Hematopoietic multipotent progenitor cell (in vitro differentiated cells): ENCODE measurements at places on chromosomes 11 and 22. TPM values are rescaled to one million over a fixed set of nuclear protein-coding genes. Genes with fewer than 3 reads are reported as not detected.
A peak's percentile ranks its signal among the peaks of the same experiment; 100 is the strongest.

Gene RBMXL2
- total RNA-seq: under 0.01 TPM

DNA sequence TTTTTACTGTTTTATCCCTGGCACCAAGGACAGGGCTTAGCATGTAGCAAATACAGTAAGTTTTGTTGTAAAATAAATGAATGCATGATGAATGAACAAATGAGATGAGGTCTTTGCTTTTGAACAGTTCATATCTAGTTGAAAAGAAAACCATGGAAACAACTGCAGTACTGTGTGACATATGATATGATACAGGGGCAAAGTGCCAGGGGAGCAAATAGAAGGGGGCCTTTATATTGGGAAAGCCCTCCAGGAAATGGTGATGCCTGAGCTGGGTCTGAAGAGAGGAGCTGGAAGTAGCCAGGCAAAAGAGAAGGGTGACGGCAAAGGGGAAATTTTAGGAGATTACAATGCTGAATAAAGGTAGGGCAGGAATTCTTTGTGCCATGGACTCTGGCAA, 63.8 kb upstream of the UCP3 start:
- no peak for DNase-seq

Gene MEI1
- 16.2 TPM for total RNA-seq

DNA sequence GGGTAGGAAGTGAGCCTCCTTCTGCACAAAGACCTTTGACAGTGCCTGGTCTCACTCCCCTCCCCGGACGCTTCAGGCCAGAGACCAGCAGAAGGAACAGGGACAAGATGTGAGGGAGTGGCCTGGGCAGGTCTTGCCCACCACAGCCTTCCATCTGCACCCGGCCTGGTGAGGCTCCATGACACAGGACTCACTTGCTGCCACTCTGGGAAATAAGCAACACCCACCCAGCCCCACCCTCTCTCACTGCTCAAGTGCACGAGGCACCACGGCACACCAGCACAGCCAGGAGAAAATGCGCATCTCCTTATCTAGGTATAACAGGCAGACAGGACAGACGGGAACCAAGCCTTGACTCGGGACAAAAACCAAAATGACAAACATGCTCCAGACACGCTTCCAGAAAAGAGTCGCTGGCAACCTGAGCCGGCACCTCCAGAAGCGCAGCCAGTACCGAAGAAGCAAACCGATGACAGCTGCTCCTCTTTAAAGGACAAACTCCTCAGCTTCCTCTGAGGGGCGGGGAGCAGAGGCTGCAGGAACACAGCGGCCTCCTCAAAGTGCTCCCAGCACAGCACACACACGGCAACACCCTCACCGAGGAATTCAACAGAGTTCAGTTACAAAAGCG, 41.7 kb downstream of the BRD1 start:
- no peak for DNase-seq

DNA sequence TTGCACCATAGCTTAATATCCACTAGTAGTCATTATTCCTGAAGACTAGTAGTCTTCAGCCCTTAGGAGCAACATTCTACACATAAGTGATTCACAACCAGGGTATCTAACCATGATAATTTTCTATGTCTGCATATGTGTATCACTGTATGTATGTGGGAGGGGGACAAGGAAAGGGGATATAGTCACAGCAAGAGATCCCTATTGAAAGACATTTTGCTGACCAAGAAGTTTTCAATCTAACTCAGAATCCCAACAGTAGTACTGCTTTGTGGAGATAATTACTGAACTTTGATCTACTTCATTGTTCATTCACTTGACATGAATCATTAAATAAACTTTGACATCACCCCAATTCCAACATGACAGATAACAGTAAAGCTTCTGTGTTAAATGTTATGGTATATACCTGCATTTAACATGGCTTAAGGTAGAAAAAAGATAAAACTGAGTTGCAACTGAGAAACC, 10.3 kb downstream of the PIK3C2A start:
- DNase-seq: no peak

Gene TSSK2
- total RNA-seq: not detected

GRCh38 chr11:34941688-34942087, 25.3 kb downstream of the PDHX start:
- no peak for DNase-seq

Gene LMO2
- total RNA-seq: 148 TPM

Gene FERMT3
- 221 TPM for total RNA-seq

DNA sequence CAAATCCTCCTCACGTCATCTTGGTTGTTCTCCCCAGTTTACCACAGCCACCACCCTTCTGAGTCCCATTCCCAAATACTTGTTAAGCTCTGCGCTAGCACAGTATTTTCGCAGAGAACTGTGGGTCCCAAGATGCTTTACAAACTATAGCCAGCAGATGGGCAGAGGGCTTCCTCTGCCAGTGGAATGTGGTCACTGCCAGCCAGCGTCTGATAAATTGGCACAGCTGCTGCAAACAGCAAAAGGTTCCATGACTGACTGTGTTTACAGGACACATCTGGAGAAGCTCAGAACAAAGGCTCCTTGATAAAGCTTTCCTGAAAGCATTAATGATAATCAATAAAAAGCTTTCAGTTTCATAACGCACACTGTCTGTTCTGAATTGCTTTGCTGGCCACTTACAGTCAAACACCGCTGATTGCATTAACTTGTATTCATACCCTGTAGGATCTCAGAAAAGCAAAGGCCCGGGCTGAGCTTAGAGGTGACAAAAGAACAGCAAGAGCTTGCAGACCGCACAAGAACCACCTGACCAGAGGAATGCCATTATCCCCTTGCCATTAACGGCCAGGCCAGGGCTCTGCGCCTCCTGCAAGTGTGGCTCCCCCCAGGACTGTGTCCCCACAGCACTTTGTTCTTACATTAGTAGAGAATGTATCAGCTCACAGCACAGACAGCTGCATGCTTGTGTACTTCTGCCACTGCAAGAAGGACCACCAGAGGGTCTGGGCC, 120.6 kb downstream of the MICAL3 start:
- DNase-seq: no peak

- DNase-seq: no peak
Measured at GRCh38 chr11:66159324-66159984, 89.4 kb downstream of the PACS1 start.

DNA sequence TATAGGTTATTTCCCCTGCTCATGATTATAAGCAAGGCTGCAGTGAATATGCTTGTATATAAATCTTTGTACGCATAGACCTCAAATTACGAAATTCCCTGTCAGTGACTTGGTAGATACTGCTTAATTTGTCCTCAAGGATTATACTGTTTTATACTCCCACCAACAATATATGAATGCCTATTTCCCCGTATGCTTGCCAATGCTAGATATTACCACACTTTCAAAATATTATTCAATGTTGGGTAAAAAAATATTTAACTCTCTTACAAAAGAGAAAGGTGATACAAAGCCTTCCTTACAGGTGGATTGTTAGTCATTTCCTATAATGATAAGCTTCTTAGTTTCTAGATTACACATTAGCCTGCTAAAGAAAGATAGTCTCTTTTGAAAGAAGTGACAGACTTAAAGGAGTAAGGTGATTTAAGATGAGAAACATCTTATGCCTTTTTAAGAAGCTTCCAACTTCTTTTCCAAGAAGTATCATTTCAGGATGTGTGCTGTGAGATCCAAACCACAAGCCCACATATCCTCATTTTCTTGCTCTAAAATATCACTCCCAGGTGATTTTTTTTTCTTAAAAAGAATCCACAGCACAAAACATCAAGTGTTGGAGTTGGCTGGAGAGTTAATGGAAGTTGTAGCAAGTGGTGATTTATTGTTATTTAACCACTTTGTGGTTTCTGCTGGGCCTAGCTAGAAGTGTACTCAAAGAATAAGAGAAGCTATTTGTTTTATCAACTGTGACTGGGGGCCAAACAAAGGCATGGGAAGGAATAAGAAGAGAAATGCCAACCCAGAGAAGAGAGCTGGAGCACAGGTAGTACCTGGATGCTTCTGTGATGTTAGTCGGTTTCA, 59.2 kb downstream of the BARX2 start:
- peak; percentile 42 for DNase-seq

GRCh38 chr11:81874635-81875034, 859.0 kb downstream of the FAM181B start:
- no peak for DNase-seq

Gene TIGD3
- total RNA-seq: 4.8 TPM

Gene ALG8
- 21.8 TPM for total RNA-seq
